Mucosa of descending colon (tissue), 3 donors: ENCODE measurements at places on chromosomes 1 and 21. TPM values are rescaled to one million over a fixed set of nuclear protein-coding genes. Genes with fewer than 3 reads are reported as not detected.

The TMCC2 gene
- total RNA-seq, result 0.27 TPM

The PLD5 gene
- 0.54 TPM for total RNA-seq

The CSMD2 gene
- total RNA-seq, result 0.12 TPM

The CCDC17 gene
- total RNA-seq, result 6.0 TPM

The CD247 gene
- total RNA-seq, result 4.6 TPM

The F3 gene
- total RNA-seq, result 44.3 TPM

The SLC25A44 gene
- total RNA-seq, result 31.1 TPM

The CLDN14 gene
- not detected for total RNA-seq

The S100A3 gene
- total RNA-seq, result 2.2 TPM

The NEK2 gene
- total RNA-seq, result 1.2 TPM

The CD5L gene
- total RNA-seq, result not detected

The FCGR3B gene
- total RNA-seq, result not detected

DNA sequence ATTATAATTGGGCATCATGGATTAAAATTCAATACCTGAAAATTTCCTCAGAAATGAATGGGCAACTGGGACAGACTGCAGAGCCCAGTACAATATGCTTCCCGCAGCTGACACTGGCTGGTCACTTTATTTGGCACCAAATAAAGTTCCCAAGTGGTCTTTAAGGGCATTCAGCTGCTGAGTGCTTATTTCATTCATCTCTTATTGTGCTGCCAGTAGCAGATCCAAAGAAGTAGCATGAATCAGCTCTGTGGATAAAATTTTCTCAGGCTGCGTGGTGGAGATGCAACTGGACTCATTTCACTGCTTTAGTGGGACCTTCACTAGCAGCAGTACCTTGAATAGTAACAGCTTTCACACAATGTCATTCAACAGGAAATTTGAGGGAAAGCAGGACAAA lies 226.3 kb upstream of the ADGRL2 start:
- DNase-seq, result no peak

GRCh38 chr1:14339288-14339687 lies 259.2 kb upstream of the KAZN start:
- no peak for DNase-seq

DNA sequence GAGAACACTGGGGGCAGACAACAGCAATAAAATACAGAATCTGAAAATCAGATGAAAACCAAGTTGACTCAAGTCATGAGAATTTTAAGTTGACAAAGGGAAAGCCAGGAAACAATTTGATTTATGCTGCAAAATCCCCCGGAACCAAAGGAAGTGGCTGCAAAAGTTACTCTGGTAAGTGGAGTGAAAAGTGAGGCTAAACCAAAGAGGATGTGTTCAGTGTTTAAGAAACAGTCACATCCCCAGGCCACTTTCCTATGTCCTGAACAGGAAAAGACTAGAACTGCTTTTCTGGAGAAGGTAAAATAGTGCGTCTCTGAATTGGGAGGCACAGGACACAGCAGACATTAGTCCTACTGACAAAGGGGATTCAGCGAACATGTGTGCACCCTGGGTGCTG lies 5.9 kb downstream of the TARBP1 start:
- no peak for DNase-seq

DNA sequence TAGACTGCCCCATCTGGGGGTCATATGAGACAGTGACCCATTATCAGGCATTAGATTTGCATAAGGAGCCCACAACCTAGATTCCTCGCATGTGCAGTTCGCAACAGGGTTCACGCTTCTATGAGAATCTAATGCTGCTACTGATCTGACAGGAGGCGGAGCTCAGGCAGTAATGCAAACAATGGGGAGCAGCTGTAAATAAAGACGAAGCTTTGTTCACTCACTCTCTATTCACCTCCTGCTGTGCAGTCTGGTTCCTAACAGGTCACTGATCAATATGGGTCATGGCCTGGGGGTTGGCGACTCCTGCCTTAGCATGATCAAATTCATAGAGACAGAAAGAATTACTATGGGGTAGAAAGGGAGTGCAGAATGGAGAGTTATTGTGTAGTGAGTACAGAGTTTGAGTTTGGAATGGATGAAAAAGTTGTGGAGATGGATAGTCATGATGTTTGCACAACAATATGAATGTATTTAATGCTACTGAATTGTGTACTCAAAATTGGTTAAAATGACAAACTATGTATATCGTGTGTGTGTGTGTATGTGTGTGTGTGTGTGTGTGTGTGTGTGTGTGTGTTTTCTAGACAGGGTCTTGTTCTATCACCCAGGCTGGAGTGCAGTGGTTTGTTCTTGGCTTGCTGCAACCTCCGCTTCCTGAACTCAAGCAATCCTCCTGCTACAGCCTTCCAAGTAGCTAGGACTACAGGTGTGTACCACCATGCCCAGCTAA lies 42.2 kb downstream of the BTF3L4 start:
- no peak for DNase-seq

DNA sequence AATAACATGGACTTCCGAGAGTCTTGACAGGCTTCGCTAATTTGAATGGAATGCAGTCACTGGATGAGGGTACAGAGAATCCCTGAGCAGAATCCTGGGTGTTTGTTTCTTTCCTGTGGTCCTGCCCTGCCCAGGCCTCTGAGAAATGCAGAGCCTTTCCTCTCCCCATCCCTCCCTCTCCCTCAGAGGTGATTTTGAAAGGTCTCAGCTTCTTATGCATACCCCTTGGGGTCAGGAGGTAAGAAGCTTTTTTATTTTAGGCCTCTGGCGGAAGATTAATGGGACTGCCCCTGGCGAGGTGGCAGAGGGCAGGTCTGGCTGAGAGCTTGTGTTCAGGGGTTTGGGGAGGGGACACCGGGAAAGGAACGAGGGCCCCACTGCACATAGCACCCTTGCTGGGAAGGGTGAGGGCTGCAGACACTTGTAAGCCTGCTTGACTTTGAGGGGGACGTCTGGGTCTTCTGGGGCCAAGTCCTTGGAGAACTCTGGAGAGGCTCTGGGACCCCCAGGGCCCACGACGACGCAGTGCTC lies 116.5 kb upstream of the SLC45A1 start:
- no peak for DNase-seq

DNA sequence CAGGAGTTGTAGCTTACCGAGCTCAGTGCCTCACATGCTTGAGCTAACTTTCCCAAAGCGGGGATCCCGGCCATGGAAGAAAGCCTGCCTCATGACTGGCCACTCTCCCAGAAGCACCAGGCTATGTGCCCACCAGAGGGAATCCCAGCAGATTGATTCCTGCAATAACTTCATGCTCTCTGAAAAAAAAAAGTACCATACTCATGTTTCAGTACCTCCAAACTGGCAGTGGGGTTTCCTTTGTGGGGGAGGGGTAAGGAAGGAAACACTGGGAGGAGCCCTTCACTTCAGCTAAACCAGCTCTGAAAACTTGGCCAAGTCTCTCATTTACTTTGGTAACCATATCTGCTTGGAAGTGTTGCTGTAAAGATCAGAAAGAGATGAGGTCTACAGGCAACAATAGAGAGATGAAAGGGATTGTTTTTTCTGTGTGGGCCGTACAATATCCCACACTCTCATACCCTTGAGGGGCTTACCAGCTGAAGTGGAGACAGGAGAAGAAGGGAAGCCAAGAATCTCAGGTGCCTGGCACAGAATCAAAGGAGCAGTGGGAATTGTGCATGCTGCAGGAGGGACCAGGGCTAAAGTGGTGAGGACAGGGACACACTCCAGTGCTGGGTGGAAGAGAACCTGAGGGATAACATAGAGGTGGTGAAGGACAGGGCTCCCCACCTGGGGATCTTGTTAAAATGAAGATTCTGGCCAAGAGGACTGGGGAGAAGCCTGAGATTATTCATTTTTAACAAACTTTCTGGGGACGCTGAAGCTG lies 42.4 kb upstream of the TACSTD2 start:
- DNase-seq, result no peak

DNA sequence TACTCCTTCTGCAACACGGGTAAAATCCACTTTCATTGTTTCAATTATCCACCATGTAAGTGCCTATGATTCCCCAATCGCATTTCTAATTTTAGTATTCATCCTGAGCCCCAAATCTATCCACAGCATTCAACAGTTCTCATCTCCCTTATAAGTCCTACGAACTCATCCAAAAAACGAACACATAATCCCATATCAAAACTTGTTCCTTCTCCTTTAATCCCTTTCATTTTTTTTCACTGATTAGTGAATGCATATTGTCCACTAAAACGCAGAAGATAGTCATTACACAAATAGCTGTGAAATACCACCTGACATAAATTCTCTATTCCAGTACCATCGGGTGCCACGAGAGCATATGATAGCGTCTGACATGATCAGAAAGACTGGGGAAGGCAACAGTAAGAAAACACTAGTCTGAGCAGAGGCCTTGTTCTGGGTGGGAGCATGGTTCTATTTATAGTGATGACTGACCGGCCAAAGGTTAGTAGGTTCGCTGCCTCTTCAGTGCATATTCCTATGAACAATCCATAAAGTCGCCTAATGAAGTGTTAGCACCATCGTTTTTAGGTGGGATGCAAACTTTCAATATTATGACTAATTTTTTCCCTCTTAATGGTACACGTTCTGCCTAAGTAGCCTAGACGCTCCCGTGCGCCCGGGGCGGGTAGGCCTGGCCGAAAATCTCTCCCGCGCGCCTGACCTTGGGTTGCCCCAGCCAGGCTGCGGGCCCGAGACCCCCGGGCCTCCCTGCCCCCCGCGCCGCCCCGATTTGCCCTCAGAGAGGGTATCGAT lies 648 bp downstream of the ATP5PF start:
- no peak for DNase-seq

DNA sequence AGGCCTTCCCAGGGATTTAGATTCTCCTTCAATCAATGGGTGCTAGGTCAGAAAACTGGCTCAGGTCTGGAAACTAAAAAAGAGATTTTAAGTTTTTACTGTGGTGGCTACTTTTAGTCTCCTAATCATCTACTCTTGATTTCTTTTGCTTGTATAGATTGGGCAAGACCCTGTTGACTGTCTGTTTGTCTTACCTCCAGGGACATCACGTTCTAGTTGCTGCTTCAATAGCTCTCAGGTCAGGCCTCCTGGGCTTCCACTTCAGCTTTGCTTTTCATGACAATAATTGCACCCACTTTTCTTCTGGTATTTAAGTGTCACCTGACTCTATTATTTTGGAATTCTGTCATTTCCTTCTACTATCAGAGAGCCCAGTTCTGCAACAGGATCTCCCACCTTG lies 28.5 kb upstream of the CREG1 start:
- no peak for DNase-seq

DNA sequence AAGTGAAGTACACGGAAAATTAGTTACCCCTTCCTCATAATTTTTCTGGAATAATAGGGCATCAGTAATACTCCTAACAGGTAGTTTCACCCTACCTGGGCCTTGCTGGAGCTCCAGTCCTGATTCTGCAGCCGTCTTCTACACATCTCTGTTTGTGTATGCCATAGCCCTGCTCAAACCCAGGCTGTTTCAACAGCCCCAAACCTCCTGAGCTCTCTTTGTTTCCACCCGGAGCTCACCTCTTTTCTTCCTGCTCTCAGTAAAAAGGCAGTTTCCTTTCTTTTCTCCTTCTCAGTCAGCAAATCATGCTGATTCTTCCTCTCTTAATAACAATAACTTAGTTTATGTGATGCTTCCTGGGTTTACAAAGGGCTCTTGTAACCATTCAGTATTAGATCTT lies 355.1 kb upstream of the RUNX1 start:
- no peak for DNase-seq

DNA sequence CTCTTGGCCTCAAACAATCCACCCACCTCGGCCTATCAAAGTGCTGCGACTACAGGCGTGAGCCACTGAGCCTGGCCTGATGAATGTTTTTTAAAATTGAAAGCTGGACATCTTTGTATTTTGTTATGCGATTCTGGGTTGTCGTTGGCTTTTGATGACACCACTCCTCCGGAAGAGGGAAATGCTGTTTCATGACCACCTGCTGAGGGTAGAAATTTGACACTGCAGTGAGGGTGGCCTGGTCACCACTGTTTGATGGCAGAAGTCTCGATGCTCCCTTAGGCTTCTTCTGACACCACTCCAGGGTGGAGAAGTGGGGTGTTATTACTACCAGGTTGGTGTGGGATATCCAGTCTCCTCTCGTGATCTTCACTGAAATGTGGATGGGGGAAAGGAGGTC lies 357.2 kb downstream of the RGS7 start:
- no peak for DNase-seq

DNA sequence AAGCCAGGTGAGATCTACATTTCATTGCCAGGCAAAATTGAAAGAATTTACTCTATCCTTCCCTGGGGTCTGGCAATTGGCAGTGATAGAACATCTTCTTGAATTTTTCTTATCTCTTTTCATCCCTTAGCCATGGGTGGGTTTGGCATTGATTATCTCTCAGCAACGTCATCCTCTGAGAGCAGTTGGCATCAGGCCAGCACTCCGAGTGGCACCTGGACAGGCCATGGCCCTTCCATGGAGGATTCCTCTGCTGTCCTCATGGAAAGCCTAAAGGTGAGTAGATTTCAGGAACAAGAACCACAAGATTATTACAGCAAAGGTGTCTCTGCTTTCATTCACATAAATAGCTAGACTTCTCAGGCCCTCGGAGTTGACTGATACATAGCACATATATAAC lies 39.3 kb downstream of the NCF2 start:
- no peak for DNase-seq

DNA sequence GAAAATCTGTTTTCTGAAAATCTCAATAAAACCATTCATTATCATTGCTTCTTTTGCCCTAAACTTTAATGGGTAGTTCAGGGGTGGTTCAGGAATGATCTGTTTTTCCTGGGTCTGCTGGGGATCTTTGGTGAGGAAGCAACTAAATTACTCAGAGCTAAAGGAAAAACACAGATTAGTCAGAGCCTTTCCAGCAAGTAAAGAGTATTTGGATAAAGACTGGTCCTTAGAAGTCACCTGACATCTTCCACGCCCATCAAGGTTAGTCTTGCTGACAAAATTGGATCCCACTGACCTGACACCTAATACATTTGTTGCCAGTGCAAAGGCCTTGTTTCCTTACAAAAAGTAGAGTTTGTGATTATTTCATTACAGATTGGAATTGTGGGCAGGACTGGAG lies 24.2 kb downstream of the HSPA13 start:
- no peak for DNase-seq

- DNase-seq, result no peak
Measured at GRCh38 chr1:10108948-10109708, 76.4 kb downstream of the UBE4B start.

- no peak for DNase-seq
Measured at GRCh38 chr1:15276691-15277446, 29.8 kb downstream of the FHAD1 start.

- no peak for DNase-seq
Measured at GRCh38 chr21:28727809-28728208, 264.9 kb downstream of the LTN1 start.

DNA sequence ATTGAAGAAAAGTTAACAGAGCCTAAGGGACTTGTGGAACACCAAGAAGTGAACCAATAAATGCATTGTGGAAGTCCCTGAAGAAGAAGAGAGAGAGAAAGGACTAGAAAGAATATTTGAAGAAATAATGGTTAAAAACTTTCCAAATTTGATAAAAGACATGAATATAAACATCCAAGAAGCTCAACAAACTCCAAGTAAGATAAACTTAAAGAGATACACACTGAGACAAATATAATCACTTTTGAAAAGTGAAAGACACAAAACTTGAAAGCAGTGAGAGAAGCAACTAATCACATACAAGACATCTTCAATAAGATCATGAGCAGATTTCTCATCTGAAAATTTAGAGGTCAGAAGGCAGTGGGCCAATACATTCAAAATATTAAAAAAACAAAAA lies 91.2 kb downstream of the MPZL1 start:
- no peak for DNase-seq
